Urinary bladder (tissue), 4 donors: ENCODE measurements at places on chromosomes 5 and 9. TPM values are rescaled to one million over a fixed set of nuclear protein-coding genes. Genes with fewer than 3 reads are reported as not detected.

The GABRA1 gene
- total RNA-seq = 0.21 TPM

The ERCC8 gene
- total RNA-seq = 32.8 TPM

The GLIPR2 gene
- 54.9 TPM for total RNA-seq

The TMEM203 gene
- total RNA-seq = 24.2 TPM

The RXRA gene
- 19.7 TPM for total RNA-seq

The ST8SIA4 gene
- total RNA-seq = 18.3 TPM

The FABP6 gene
- 1.4 TPM for total RNA-seq

The SLIT3 gene
- total RNA-seq = 109 TPM

The CYLC2 gene
- total RNA-seq = not detected

The PTGES gene
- 18.0 TPM for total RNA-seq
